HepG2 (cell line): ENCODE measurements at places on chromosomes 5 and 9.

DNA sequence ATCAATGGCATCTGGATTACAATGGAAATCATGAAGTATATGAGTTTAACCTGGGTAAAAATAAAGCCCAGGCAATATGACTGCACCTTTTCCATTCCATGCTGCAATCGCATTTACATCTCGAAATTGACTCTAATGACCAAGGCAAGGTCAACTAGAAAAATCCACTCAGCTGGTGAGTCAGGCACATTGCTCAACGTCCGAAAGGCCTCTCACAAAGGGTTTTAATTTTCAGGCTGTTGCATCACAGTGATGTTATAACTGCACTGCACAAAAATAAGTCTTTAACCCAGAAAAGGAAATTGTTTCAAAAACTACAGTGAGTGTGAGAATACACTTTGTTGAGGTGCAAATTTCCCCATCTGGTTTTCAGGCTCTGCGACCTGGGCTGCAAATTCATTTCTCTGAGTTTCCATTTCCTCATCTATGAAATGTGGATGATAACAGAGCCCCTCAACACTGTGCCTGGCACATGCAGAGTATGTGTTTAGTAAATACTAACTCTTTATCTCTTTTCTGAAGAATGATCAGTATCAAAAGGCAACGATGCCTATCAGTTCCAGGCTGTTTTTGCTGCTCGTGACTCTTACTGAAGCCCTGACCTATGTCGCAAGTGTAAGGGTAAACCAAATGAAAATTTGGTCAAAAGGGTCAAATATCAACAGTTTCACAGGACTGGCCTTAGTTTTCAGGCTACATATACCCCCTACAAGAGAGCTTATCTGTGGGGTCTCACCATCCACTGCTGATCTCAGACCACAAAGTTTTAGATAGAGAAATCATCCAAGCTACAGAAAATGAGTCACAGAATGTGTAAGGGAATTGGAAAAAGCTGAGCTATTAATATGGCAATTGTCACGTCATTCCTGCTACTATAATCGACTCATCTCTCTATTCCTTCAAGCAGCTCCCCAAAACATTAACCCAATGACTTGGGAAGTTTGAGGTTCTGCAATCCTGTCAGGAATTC lies 4.1 kb downstream of the NFIL3 start:
- DNase-seq, result peak; percentile 92

GRCh38 chr9:107755246-107755645 lies 265.7 kb upstream of the KLF4 start:
- DNase-seq, result no peak

DNA sequence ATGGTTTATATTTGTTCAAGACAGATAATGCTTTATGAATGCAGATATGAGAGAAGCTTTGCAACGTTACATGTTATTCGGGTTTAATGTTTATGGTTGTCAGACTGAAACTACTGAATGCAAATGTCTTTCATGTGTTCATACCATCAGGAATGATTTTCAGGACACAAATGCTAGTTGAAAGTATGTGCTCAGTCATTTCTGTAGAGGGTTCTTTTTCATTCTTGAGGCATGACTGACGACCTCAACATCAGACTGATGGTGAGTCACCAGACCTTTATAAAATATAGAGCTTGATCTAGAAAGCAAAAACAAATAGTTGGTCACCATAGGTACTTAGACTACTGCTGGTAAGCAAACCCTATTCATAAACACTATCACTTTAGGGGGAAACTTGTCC lies 287.3 kb upstream of the NUDT12 start:
- no peak for DNase-seq

- no peak for DNase-seq
Observed at GRCh38 chr9:136092741-136093140, 2.3 kb downstream of the NACC2 start.
